Aorta (tissue), 5 donors: ENCODE measurements at places on chromosomes 6 and 20.

DNA sequence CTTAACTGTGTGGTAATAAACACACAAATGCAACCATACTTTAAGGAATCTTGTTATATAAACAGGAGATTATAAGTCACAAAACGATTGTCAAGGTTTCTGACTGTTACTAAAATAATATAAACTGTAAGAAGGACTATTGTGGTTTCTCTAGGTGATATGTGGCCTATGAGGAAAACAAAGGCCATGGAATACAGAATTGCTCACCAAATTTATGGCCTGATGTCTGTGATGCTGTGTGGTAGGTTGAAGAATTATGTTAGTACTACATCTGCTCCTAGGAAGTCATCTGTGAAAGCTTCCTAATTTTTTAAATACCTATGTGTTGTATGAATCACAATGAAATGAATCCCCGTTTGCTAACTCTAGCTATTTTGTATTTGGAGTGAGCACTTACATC lies 875.4 kb upstream of the MAP3K7 start:
- no peak for DNase-seq

- no peak for DNase-seq
Observed at GRCh38 chr6:12270551-12271230, 19.5 kb upstream of the EDN1 start.

DNA sequence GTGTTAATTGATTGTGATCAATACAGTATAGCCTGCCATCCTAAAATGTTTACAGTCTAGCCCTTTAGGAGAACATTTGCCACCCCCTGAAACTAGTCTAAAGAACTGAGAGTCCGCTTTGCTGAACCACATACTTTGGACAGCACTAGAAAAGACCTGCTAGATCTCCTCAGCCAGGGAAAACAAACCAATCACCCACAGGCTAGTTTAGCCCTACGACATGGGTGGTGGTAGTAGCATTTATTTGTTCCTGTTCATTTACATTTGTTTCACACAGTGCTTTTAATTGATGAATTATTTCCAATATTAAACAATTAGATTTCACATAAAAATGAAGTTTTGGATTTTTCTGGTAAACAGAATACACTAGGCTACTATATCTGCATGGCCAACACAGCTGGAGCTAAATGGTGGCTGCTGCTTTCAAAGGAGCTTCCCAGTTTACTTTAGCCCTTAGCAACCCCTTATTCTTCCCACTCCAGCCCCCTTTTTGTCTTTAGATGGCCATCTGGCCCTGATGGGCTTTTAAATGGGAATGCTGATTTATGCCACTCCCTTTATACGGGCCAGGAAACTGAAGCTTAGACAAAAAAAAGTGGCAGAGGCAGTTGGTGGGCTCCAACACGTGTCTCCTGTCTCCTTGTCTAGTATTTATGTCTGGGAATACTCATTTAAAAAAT lies 72.4 kb downstream of the ADGRG6 start:
- no peak for DNase-seq

DNA sequence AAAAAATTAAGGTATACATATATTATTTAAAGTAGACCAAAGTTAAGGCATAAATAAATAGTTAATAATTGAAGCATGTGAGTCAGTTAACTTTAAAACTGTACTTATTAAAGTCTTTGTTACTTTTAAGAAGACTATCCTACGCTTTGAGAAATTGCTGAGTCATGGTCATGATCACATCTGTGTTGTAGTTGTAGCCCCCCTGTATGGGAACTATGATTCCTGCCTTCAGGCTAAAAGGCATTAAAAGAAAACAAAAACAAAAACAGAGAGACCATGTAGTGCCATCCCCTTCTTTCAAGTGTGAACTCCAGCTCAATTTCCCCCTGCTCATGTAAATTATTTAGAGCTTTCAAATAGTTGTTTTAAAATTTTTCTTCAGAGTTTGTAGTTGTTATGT lies 123.4 kb downstream of the FLRT3 start:
- DNase-seq: no peak

GRCh38 chr20:24445510-24446170 lies 23.8 kb upstream of the SYNDIG1 start:
- DNase-seq: no peak
